Endothelial cell of umbilical vein (primary cell): ENCODE measurements at places on chromosomes 3 and 15. TPM values are rescaled to one million over a fixed set of nuclear protein-coding genes. Genes with fewer than 3 reads are reported as not detected.

Gene EXOG
- 21.8 and 21.9 TPM in 2 replicates for total RNA-seq

Gene SLC24A5
- not detected in 2 replicates for total RNA-seq

Gene MEX3B
- 18.2 and 22.6 TPM in 2 replicates for total RNA-seq

Gene LMAN1L
- total RNA-seq: not detected in 2 replicates

Gene ACP3
- not detected in 2 replicates for total RNA-seq

Gene SNRPA1
- 80.8 and 82.7 TPM in 2 replicates for total RNA-seq

Gene TRIM42
- total RNA-seq: not detected in 2 replicates

Gene NSMCE3
- total RNA-seq: 5.8 TPM in 2 replicates

Gene GP9
- total RNA-seq: not detected in 2 replicates

Gene PLS1
- total RNA-seq: 1.3 and 2.9 TPM in 2 replicates

Gene LIPH
- total RNA-seq: not detected in 2 replicates

Gene C3orf85
- total RNA-seq: not detected in 2 replicates

Gene RASGRP1
- 0.38 TPM in 1 of 2 replicates, not detected in the other for total RNA-seq

Gene EIF4E3
- total RNA-seq: 4.9 and 7.6 TPM in 2 replicates

Gene MRPL3
- 68.2 and 68.8 TPM in 2 replicates for total RNA-seq

Gene IFT122
- 36.6 and 41.7 TPM in 2 replicates for total RNA-seq
